ENCODE measurements at places on chromosomes 6 and 20.

DNA sequence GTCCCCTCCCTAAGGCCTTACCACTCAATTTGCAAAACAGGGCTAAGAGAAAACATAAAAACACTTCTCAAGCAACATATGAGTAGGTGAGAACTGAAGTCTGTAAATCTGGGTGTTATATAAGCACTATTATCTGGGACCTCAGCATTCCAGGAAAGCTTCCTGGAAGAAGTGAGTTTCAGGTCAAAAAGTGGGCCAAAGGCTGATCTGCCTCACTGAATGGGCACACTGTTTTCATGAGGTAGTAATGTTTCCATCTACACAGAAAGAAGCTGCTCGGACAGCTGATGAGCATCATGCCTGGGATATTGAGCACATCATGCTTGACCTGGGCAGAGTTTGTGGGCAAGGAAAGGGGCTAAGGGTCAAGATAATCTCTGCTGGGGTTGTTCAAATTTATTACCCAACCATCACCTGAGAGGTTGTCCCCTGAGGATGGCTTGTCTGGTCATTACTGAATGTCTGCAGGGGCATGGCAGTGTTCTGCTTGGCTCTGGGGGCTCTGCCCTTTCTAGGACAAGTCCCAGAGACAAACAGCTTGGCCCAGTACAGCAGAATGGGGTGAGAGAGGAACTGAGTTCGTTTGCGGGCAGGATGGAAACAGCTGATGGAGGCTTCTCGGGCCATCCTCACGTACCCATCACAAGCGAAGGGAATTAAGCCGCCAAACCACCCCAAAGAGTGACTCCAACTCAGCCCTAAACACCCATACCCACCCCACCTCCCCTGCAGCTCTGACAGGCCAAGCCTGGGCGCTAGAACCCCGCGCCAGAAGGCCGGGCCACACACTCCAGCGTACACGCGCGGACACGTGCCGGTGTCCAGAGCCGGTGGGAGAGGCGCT, 1.2 kb upstream of the SYNJ2 start:
- no peak for DNase-seq

GRCh38 chr20:41748756-41749582, 130.8 kb upstream of the CHD6 start:
- DNase-seq, result no peak

GRCh38 chr6:156517088-156517487, 260.1 kb upstream of the ARID1B start:
- no peak for DNase-seq

DNA sequence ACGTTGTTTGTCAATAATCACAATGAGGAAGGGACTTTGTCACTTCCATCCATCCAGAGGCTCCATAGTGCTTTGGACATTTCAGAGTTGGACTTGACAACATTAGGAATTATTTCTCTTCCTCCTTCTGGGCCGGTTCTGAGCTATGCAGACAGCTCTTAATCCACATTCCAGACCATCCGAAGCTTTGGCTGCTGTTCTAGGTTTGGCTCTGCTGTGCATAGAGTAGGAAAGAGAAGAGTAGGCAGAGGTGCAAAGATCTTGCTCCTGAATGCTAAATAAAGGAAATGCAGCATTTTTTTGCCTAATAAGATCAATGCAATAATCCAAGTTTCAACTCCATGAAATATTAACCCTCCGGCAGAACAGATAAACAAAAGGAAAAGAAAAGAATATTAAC, 251.8 kb upstream of the PRND start:
- no peak for DNase-seq

DNA sequence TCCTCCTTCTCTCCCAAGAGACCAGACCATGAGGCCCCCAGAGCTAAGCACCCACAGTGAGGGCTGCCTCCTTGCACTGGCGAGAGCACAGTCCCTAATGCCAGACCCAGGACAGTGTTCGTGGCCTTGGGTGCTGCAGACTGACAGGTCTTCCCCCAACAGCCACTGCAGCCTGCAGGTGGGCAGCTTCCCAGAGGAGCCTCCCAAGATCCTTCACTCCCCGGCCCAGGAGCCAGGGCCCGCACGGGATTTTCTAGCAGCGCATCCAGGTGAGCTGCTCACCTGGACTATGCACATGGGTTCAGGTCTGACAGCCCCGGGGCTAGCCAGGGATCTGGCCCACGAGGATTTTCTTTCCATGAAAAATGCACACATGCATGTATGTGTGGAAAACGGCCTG, 41.7 kb downstream of the SUMO4 start:
- no peak for DNase-seq
